Adrenal gland (tissue), 19 donors: ENCODE measurements at places on chromosomes 13 and 19. TPM values are rescaled to one million over a fixed set of nuclear protein-coding genes. Genes with fewer than 3 reads are reported as not detected.

DNA sequence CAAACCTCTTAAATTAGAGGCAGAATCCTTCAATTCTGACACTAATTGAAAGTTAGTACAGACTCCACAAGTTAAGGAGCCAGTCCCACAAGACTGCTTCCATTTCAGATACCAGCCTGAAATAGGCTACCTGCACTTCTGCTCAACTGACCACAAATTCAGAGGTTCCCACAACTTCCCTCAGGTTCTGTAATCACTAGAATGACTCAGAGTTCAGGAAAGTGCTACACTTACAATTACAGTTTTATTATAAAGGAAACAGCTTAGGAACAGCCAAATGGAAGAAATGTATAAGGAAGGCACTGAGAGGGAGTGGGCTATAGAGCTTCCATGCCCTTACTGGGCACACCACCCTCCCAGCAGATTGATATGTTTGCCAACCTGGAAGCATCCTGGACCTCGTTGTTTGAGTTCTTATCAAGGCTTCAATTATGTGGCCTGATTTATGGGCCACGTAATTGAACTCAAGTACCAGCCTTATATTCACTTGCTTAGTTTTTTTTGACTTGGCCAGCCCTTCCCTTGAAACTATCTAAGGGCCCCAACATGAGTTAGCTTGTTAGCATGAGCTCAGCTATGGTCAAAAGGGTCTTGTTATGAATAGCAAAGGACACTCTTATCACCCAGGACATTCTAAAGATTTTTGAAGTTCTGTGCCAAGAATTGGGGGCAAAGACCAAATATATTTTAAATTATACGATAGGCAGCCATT lies 25.9 kb downstream of the NBEA start:
- H3K36me3 ChIP-seq = no peaks in the 10 kb centered on the region
- no peak overlapping the region for H3K4me3 ChIP-seq
- H3K27ac ChIP-seq = no peak overlapping the region
- peaks cover 28% of the 10 kb centered on the region for H3K4me1 ChIP-seq

DNA sequence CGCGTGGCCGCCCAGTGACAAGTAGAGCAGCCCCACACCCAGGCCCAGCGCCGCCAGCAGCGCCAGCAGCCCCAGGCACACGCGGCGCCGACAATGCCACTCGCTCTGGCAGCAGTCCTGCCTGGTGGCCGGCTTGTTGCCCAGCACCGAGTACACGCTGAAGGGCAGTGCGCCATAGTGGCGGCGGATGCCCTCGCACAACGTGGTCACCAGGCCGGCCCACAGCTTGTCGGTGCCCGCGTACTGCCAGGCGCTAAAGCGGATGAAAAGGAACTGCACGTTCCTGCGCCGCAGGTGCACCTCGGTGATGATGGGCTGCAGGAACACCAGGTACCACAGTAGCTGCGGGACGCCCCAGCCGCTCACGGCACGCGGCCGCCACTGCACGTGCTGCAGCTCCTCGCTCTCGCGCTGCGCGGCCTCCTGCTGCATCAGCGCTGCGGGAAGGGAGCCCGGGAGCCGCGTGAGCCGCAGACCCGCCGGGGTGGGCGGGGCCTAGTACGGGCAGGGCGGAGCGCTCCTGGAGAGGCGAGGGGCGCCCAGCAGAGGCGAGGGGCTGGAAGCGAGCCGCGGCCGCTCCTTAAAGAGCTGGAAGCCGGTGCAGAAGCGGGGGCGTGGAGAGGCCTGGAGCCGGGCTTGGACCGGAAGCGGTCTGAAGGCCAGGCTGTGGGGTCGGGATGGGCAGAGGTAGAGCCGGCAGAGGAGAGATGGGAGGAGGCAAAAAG lies 7.3 kb downstream of the NKPD1 start:
- H3K27ac ChIP-seq = peak overlapping the region; percentile 89
- H3K4me1 ChIP-seq = peaks cover 29% of the 10 kb centered on the region
- no peak overlapping the region for H3K4me3 ChIP-seq
- peak; percentile 70 for DNase-seq
- peaks cover under 1% of the 10 kb centered on the region for H3K27me3 ChIP-seq
- no peaks in the 10 kb centered on the region for H3K36me3 ChIP-seq

- no peaks in the 10 kb centered on the region for H3K4me1 ChIP-seq
- no peak overlapping the region for H3K4me3 ChIP-seq
- H3K27me3 ChIP-seq = no peaks in the 10 kb centered on the region
Observed at GRCh38 chr13:58056426-58056825, 424.9 kb downstream of the PCDH17 start.

DNA sequence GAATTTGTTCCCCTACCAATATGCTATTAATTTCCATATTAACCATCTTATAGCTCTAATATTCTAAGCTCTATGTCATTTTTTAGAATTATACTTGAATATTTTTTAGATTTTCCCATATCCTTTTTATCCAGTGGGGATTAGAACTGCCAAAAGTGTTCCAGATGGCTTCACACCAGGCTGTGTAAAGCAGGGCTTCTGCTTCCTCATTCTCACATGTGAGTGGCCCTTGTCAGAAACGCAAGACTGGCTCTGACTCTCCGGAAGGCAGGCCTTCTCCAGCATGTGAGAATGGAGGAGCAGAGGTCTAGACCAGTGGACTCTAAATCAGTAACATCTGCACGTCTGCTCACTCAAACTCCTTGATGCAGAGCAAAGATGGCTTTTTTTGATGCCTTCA lies 650.1 kb downstream of the FGF9 start:
- no peaks in the 10 kb centered on the region for H3K4me1 ChIP-seq
- no peak overlapping the region for H3K27ac ChIP-seq
- no peaks in the 10 kb centered on the region for H3K36me3 ChIP-seq

GRCh38 chr13:110379905-110380341 lies 72.8 kb downstream of the COL4A2 start:
- no peaks in the 10 kb centered on the region for H3K36me3 ChIP-seq
- no peaks in the 10 kb centered on the region for H3K27me3 ChIP-seq
- DNase-seq = no peak

DNA sequence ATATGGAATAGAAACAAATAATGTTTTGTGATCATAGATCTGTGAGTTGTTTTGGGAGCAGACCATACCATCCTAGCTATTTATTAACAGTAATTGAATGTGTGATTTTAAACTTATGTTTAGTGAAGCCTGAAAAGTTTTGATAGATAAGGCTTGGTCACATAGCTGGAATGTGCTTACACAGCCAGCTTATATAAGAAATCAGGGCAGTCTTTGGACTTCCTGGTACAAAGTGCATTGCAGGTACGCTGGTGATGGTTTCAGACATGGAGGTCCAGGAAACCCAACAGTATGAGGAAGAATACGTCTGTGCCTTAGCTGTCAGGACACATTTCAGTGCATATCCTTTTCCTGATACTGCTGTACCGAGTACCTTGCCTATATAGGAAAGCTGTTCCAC lies 2316.2 kb upstream of the PCDH20 start:
- no peaks in the 10 kb centered on the region for H3K4me1 ChIP-seq
- H3K27me3 ChIP-seq = no peaks in the 10 kb centered on the region
- DNase-seq = no peak

GRCh38 chr13:105231579-105231978 lies 1303.9 kb downstream of the EFNB2 start:
- no peak overlapping the region for H3K27ac ChIP-seq
- no peak overlapping the region for H3K4me3 ChIP-seq
- H3K27me3 ChIP-seq = no peaks in the 10 kb centered on the region

DNA sequence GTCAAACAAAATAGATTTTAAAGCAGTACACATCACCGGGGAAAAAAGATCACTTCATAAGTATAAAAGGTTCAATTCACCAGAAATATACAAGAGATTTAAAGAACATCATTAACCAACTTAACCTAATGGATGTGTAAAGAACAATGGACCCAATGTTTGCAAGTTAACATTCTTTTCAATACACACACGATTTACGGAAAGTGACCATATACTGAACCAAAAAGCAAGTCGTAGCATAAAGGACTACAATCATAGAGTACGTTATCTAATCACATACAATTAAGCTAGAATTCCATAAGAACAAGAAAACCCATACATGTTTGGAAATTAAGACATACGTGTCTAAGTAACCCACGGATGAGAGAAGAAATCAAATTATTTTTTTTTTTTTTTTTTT lies 9.6 kb downstream of the TGDS start:
- DNase-seq = no peak
- H3K4me3 ChIP-seq = no peak overlapping the region
- no peaks in the 10 kb centered on the region for H3K27me3 ChIP-seq
- no peaks in the 10 kb centered on the region for H3K36me3 ChIP-seq

GRK1 gene
- not detected for total RNA-seq

ACP7 gene
- total RNA-seq = not detected

HSH2D gene
- total RNA-seq = 0.83 TPM

KIR2DL3 gene
- total RNA-seq = not detected

LILRB2 gene
- total RNA-seq = 0.50 TPM

CTXN1 gene
- total RNA-seq = 10.9 TPM

HRC gene
- 28.4 TPM for total RNA-seq

CGB1 gene
- not detected for total RNA-seq

LYL1 gene
- 16.0 TPM for total RNA-seq
